ENCODE measurements at places on chromosomes 11 and 22. TPM values are rescaled to one million over a fixed set of nuclear protein-coding genes. Genes with fewer than 3 reads are reported as not detected.

DNA sequence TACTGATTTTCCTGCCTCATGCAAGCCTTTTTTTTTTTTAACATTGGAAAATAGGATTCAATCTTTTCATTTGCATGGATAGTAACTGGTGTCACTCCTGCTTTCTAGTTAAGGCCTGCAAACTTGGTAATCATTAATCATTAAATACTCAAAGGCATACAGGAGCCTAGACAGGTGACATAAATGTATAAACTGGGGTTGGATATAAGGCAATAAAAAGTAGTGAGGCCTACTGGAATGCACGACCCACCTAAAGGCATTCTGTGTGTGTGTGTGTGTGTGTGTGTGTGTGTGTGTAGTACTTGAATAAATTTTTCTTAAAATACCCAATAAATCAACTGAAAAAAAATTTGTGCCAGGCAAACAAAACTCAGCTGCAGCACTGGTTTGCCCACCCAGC lies 7.9 kb downstream of the TOMM22 start:
- DNase-seq, result no peak

- DNase-seq, result no peak
Measured at GRCh38 chr22:45010532-45010900, 711 bp upstream of the PHF21B start.

GRCh38 chr22:20761536-20761935 lies 12.4 kb upstream of the SERPIND1 start:
- peak; percentile 12 for DNase-seq

DNA sequence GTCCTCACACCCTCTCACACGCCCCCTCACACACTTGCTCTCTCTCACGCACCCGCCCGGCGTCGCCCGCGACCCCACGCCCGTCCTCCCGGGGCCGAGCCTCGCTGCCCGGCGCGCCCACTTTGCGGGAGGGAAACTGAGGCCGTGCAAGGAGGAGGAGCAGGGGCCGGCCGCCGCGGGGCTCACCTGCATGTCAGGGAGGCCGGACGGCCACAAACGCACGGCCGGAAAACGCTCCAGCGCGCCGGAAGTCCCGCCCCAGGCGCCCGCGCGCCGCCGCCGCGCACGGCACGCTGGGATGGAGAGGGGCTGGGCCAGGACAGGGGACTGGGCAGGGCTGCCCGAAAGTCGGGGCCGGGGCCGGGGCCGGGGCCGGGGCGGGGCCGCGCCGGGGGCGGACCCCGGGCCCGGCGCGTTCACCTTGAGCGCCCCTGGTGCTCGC lies at the start of gene CHID1:
CHID1 (minus strand) TSS at position 222 of the 442 bp plus-strand sequence. CDS start 5,994 bp downstream, outside the sequence.
- peak; percentile 86 for DNase-seq

GRCh38 chr11:34929794-34930763 lies 13.7 kb downstream of the PDHX start:
- DNase-seq, result no peak

GRCh38 chr11:35030716-35031213 lies 108.2 kb upstream of the CD44 start:
- DNase-seq, result peak; percentile 100

DNA sequence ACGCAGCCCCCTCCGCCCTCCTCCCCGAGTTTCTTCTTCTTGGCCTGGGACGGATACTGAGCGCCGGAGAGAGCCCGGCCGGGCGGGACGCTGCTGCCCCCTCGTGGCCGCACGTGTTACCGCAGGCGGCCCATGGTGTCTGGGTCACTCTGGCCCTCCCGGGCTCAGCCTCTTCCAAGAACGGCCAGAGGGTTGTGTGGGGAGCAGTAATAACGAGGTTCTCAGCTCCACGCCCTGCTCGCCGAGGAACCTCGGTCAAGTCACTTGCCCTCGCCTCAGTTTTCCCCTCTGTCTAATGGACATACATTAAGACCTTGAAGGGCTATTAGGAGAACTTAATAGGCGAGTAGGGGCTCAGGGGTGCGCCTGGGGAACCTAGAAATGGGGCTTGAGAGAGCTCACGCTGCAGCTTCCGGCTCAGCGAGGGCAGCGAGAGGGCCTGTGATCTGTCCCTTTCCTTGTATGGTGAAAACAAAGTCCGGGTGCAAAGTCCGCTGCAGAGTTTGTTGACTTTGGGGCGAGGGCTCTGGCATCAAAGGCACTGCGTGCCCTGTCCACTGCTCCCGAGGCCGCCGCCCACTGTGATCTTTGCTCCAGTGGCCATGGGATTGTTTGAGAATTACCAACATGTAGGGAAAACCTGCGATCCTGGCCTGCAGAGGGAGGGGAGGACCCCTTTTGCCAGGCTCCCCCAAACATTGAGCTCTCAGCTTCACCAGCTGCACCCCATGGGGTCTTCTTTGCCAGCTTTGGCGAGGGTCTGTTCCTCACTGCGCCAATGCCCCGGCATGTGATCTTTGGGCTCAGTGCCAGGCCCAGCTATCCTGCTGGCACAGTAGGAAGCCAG lies 14.4 kb upstream of the LRP5 start:
- peak; percentile 68 for DNase-seq

GRCh38 chr11:102528618-102529017 lies 1.9 kb downstream of the MMP7 start:
- no peak for DNase-seq

DNA sequence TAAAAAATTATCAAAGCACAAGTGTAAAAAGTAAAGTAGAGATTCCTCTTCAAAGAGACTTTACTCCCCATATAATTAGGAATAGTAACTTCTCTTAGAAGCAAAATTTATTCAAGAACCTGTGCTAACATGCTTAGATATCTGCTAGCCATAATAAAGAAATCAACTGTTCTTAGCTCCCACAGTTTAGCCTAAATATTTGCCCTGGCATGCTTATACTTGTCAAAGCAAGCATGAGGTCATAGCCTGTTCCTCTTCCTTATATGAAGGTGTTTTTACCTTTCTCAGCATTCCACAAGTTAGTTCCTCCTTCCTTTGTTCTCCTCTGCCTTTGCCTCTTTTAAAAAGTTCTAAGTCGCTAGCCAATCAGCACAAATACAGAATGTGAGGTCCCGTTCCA lies 30.3 kb downstream of the RIC3 start:
- DNase-seq, result no peak

DNA sequence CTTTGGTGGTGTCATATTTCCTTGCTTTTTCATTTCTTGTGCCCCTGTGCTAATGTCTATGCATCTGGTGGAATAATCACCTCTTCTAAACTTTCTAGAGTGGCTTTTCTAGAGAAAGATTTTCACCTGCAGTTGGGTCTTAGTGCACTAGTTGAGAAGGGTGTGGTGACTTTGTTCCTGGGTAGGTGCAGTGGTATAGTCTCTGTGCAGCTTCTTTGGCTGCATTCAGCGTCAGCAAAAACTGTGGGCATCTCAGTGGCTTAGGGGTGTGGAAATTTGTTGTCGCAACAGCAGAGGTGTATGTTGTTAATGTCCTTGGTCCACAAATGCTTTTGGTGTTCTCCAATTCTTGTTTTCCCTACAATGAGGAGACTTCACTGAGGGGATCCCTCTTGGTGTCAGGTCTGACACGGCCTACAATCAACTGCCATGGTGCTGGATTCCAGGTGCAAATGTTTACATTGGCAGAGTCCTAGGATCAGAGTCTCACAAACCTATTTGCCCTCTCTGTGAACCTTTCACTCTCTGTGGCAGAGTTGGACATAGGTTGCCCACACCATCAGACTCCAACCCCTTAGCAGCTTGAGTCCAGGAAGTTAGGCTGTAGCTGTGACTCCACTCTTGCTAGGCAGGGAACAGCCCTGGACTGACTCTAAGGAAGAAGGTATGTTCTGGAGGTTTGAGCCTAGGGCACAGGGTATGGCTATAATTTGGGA lies 48.8 kb downstream of the GDPD4 start:
- DNase-seq, result no peak

- peak; percentile 73 for DNase-seq
Measured at GRCh38 chr11:28581286-28582242, 473.4 kb downstream of the METTL15 start.

- no peak for DNase-seq
Measured at GRCh38 chr22:35612903-35613302, 4.2 kb downstream of the MB start.

- DNase-seq, result peak; percentile 74
Measured at GRCh38 chr11:78562398-78562797, 12.3 kb downstream of the NARS2 start.

GRCh38 chr11:121141066-121141465 lies 40.0 kb downstream of the TECTA start:
- DNase-seq, result peak; percentile 28

DNA sequence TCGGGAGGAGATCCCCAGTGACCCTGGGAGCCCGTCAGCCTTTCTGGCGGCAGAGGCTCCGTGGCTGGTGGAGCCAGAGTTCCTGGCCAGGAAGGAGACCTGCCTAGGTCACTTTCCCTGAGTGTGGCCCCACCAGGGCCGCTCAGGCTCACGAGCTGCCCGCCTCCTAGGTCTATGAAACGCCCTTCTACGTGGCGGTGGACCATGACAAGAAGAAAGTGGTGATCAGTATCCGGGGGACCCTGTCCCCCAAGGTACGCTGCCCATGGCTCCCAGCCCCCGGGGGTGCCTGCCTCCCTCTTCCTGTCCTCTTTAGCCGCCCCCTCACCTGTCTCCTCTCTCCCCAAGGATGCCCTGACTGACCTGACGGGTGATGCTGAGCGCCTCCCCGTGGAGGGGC lies 17.0 kb upstream of the MYRF start:
- DNase-seq, result no peak

DNA sequence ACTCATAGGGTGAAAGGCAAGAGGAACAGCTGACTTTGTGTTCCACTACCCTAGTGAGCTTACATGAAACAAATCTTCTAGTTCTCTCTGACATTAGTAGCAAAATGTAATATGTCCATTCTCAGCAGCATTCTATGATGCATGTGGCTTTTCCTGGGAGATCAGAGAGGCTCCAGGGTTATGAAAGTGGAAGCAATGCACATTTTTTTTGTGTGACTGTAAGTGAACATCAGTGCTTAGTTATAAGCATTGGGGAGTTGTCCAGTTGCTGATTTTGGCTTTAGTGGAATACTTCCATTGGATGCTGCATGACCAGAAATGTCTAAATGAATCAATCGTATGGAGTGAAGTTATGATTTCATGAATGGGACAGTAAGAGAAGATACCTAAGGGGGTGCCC lies 255.9 kb downstream of the FAT3 start:
- peak; percentile 11 for DNase-seq

GRCh38 chr11:890794-891540 lies 19.6 kb downstream of the CHID1 start:
- no peak for DNase-seq

- no peak for DNase-seq
Measured at GRCh38 chr11:70757241-70757640, 358.9 kb downstream of the CTTN start.

DNA sequence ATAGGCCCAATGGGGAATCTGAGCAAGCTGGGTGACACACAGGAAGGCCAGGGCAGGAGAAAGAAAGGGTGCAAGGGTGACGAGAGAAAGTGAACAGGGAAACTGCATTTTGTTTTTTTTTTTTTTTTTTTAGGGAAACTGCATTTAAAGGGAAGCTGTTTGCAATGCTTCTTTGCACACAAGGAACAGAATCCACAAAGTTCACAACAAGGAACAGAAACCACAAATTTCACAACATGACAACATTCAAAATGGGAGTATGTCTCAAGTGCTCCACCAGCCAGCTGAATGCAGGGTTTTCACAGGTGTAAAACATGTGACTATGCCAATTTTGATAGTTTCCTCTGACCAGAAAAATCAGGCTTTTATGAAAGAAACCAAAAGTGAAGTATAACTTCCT lies 6.8 kb upstream of the PLAAT3 start:
- no peak for DNase-seq

- DNase-seq, result peak; percentile 8
Measured at GRCh38 chr22:35947794-35948425, 80.7 kb downstream of the RBFOX2 start.

- DNase-seq, result no peak
Measured at GRCh38 chr22:22598144-22598543, 39.1 kb upstream of the PRAME start.

DNA sequence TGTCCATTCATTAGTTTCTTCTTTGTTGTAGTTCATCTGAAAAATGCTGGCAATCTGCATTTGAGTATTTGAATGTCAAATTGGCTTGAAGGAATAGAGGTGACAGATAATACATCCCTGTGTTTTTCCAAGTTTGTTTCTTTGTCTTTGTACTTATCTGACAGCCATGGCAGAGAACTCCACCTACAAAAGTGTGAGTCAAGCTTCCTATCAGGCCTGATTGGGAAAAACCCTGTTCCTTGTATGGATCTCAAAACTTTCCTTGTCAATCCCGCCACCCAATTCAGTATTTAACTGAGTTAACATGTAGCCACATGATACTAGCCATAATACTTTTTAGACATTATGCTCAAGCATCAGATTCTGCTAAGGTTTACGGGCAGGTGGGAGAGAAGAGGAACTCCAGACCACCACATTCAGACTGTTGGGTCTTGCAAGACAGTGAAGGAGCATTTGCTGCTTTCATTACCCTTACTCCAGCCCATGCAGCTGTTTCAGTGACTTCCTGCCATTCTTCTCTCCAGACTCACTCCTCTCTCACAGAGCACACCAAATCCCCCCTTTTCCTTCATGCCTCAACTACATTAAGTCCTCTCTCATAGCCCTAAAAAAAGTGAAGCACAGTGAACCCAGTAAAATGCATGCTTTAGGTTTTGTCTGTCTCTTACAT lies 65.9 kb downstream of the BLID start:
- DNase-seq, result no peak

- peak; percentile 66 for DNase-seq
Measured at GRCh38 chr22:50252082-50253045, 1.3 kb upstream of the HDAC10 start.

DNA sequence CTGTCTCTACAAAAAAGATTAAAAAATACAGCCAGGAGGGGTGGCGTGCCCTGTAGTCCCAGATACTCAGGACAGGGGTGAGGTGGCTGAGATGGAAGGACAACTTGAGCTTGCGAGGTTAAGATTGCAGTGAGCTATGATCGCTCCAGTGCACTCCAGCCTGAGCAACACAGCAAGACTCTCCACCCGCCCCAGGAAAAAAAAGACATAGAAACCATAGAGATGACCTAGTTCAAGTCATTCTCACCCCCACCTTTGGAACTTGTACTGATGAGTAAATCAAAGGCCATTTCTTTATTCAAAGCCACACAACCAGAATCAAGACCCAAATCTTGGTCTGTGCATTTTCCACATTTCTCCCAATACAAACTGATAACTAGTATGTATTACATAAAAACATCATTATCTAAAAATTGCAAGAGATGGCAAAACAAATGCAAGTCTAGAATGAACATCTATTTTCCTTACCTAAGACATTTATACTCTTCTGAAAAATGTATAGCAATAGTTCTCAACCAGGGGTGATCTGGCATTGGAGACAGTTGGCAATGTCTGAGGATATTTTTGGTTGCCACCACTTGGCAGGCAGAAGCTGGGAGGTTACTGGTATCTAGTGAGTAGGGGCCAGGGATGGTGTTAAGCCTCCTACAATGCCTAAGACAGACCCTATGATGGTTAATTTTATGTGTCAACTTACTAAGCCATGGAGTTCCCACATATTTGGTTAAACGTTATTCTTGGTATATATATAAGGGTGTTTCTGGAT lies 34.6 kb downstream of the LGR4 start:
- DNase-seq, result peak; percentile 50

TRPC6 gene
- not detected for total RNA-seq

RPS25 gene
- 1,882 TPM for total RNA-seq

WT1 gene
- 4.6 TPM for total RNA-seq

LMO1 gene
- total RNA-seq, result not detected

YPEL4 gene
- total RNA-seq, result 0.25 TPM

MS4A14 gene
- not detected for total RNA-seq

MS4A12 gene
- total RNA-seq, result 0.27 TPM
